MM.1S (cell line): ENCODE measurements at places on chromosomes 3 and 15.

GRCh38 chr15:91186904-91187656 lies 87.0 kb downstream of the SV2B start:
- DNase-seq: peak; percentile 68

DNA sequence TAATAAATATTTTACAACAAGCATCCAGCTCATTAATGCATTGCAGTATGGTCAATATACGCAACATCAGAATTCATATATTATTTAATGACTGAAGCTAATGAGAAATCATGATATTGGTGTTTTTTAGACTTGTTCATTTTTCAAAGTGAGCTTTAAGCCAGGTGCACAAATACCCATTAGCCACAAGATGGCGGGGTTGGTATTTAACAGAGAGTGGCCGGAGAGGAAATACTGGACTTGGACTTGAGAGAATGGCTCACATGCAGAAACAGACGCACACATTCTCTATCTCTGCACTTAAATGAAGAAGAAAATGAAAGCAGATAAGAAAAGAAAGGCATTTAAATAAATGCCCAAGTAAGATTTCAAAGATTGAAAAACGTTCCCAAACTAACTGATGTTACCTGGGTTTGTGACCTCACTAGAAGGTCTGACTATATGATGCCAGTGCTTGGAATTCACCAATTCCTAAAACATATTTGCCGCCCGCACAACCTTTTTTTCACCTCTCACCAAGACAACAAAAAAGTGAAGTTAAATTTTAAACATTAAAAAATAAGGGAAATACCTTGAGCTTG lies 21.2 kb upstream of the CRBN start:
- DNase-seq: peak; percentile 87

- DNase-seq: no peak
Observed at GRCh38 chr15:94620632-94621031, 389.3 kb downstream of the MCTP2 start.

DNA sequence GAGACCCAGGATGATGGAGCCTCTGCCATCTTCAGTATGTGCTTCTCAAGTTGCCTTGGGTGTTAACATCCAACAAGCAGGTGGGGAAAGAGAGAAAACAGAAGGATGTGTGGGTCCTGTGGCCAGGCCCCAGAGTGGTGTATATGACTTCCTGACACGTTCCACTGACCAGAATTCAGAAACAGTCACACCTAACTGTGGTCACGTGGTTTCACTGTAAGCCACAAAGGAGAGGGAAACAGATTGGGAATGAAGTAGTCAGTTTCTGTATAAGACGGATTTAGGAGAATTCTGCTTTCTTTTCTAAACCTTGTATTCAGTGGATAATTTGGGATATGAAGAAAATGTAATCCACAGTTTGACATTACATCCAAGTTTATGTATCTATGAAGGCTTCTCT lies 454.1 kb upstream of the IL12A start:
- DNase-seq: no peak

DNA sequence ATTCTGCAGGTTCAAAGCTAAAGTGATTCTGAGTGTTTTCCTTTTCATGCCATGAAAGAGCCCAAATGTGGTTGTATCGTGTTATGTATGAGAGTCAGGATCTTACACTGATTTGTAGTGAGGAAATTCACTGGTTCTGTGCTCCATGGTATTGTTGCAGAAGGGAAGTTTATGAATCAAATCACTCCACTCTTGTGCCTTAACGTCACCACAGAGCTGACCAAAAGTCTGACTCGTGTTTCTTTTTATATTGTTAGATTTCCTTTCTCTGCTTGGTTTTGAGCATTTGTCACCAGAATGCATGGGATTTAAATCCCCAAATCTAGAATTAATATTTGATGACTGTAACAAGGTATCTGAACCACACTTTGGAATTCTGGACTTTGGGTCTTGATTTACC lies 29.1 kb upstream of the SLC30A4 start:
- DNase-seq: no peak

DNA sequence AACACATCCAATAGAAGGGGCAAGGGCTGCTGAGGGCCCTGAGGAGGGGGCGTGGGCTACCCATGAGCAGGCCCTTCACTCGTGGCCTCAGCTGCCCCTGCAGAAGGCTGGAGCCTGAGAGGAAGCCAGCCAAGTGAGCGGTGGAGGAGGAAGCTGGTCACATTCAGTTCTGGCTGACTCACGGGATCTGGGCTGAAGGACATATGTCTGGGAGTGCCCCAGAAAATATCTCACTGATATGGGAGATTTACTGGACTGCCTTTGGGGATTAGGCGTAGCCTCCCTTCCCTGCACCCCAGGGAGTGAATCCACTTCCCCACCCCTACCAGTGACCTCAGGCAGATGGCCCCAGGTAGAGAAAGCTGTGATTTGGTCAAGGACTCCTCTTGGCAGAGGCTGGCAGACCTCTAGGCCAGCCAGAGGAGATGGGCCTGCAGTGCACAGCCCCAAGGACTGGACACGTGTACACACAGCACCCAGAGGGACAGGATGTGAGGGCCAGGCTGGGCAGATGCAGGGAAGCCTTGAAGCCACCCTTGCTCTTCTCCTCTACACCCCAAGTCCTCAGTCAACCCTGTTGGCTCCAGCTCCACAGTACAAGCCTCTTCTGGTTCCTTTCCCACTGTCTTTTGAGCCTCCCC lies 14.2 kb upstream of the ANKDD1A start:
- DNase-seq: no peak

GRCh38 chr3:184143327-184143726 lies 8.2 kb downstream of the EIF2B5 start:
- no peak for DNase-seq

GRCh38 chr15:38683382-38684242 lies 119.0 kb upstream of the RASGRP1 start:
- peak; percentile 69 for DNase-seq

GRCh38 chr3:171108066-171108465 lies 81.5 kb upstream of the SLC2A2 start:
- no peak for DNase-seq
